ENCODE measurements at places on chromosomes 6 and 20.
A peak's percentile ranks its signal among the peaks of the same experiment; 100 is the strongest.

DNA sequence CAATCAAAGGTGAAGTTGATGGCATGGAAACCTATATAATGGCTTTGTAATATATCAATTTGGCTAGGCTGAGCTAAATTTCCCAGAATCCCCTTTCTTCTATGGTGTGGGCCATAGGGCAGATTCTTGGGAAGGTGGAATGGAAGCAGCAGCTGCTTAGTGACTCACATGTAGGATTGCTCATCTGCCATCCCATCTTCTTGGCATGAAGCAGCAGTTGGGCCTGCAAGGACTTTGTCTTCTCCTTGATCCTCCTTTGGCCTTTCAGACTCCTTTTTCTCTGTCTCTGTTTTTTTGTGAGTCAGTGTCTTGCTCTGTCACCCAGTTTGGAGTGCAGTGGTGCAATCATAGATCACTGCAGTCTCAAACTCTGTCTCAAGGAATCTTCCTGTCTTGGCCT lies 52.6 kb upstream of the CEP162 start:
- no peak for DNase-seq

DNA sequence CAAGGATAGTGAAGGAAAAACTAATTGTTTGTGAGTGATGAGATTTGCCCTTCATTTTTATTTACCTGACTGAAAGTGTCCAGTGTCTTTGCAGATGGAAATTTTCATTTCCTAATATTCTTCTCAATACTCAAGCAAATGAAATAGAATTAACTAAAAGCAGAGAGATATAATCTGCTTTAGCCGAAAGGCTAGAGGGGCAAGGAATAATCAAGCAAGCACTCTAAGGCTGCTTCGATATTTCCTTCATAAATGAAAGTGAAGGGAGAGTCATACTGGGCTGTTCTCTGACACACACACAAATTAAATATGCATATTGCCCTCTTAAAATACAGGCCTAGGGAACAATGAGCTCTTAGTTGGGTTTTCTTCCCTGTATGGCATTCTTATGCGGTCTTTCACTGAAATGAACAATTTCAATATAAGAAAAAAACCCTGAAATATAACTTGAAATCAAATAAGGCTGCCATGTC lies 47.5 kb upstream of the POPDC3 start:
- no peak for DNase-seq

DNA sequence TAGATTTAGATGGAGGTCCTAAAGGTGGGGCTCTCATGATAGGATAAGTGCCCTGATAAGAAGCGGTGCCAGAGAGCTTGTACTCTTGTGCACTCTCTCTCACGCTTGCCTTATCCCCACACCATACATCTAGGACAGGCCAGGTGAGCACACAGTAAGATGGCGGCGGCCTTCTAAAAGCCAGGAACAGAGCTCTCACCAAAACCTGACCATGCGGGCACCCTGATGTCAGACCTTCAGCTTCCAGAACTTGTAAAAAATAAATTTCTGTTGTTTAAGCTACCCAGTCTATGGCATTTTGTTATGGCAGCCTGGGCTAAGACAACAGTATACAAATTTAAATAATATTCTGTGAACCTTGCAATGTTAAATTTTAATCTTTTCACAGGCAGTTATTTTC lies 40.8 kb upstream of the CALHM6 start:
- DNase-seq: no peak

GRCh38 chr20:13276945-13277541 lies 56.0 kb downstream of the ISM1 start:
- no peak for DNase-seq

DNA sequence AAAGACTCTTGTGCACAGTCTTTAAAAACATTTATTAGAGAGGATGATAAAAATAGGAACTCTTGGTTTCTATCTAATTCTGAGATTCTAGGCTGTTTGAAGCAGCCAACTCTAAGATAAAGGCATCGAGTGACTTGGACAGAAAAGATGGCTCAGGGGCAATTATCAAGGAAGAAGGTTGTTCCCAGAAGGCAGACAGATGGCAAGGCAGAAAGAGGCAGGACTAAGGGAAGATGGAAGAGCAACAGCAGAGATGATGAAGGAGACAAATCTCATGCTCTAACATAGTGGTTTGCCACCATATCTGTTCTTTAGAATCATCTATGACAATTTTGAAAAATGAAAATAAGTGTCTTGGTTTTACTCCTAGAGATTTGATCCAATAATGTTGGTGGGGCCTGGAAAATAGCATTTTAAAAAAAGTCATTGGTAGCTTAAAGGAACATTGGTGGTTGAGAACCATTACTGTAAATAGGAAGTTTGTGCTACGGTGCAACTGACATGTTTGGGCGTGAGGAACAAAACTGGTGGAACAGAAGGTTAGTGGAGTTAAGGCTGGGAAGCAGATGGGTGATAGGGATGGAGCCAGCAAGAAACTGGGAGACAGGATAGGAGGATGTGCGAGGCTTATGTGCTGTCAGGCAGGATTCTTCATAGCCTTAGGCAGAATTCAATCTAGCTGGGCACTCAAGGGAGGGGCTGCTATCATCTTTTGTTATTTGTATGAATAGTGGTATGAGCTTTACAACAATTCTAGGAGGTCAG lies 751.1 kb downstream of the DHX35 start:
- no peak for DNase-seq

DNA sequence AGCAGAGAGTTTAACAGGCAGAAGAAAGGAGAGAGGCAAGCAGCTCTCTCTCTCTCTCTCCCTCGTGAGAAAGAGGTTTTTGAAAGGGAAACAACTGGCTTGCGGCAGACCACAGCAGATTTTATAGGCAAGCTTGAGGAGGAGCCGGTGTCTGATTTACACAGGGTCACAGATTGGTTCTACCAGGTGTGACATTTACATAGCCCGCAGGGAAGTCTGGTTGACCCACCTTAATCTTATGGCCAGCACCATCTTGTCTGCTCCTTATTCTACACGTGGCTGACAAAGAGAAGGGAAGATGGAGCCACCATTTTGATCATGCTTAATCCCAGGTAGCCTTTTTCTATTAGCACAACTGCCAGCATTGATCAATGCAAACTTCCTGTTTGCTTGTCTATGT lies 65.4 kb downstream of the OR2J2 start:
- no peak for DNase-seq

DNA sequence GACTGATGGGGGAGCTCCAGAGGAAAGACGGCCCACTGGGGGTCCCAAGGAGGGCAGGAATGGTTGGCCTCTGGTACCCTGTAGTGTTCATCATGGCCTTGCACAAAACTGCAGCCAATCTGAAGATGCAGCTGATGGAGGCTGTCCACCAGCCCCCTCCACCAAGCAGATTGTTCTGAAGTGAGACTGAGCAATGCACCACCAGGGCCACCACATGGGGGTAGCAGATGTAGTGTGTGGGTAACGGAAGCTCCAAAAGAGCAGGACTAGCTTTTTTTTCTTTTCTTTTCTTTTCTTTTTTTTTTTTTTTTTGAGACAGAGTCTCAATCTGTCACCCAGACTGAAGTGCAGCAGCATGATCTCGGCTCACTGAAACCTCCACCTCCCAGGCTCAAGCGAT lies 181.0 kb upstream of the MYLIP start:
- no peak for DNase-seq

DNA sequence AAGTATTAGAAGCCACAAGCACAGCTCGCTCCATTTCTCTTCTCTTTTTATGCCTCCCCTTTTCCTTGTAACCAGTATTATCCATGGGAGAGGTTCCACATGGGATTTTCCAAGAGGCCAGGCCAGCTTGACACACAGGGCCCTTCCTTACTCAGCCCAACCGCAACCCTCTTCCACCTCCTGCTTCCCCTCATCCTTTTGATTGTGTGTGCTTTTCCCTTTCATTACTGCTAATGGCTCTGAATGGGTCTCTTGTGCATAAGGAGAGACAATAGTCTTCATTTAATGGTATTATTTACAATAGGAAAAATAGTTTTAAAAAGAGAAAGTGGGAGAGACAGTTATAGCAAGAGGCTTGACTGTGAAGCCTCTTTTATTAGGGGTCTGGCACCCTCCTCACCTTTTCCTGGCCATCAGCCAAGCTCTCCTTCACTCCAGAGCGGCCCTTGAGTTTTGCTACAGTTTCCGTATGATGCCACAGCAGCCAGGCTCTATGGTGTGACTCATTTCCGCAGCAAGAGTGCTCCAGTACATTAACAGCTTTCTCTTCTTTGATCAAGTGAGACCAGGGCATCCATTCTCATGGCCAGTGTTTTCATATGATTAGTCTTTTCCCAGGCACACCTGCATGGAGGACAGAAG lies 579.5 kb downstream of the TFAP2B start:
- no peak for DNase-seq

DNA sequence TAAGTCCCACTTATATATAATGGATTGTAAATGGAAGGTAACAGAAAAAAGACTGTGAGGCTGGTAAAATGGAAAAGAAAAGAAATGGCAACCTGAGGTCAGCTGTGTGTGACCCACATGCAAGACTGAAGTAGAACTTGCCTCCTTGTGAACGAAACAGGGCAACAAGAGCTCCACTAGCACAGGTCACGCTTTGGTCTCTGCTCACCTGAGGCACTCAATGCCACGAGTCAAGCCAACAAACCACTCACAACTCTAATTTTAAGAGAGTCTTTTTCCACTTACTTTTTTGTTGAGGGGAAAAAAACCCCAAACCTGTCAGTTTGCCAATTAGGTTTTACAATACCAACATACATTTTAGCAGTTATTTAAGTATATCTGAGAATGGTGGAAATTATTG lies 65.2 kb downstream of the PDE10A start:
- no peak for DNase-seq

- DNase-seq: peak; percentile 40
These were observed 667 bp downstream of the STX11 start for GRCh38 chr6:144150710-144151657.

- no peak for DNase-seq
These were observed 72.6 kb upstream of the PLEKHG1 start for GRCh38 chr6:150527100-150527499.

DNA sequence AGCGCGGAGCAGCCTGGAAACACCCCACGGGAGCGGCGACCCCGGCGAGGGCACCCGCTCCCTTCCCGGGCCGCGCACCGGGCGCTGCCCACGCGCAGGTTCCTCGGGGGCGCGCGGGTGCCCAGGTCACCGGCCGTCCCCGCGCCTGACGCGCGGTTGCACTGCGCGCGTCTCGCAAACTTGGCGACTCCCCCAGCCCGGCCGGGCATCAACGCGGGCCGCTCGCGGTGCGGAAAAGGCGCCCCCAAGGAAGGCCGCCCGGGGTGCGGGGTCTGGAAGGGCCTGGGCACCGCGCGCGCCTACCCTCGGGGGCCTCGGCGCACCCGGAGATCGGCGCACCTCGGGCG lies 555 bp upstream of the ZBTB46 start:
- DNase-seq: no peak

- no peak for DNase-seq
These were observed 83.0 kb downstream of the CENPW start for GRCh38 chr6:126422912-126423311.

- DNase-seq: no peak
These were observed 149.6 kb downstream of the LY86 start for GRCh38 chr6:6738108-6738507.

GRCh38 chr6:166415833-166416347 lies 33.1 kb upstream of the MPC1 start:
- DNase-seq: no peak

DNA sequence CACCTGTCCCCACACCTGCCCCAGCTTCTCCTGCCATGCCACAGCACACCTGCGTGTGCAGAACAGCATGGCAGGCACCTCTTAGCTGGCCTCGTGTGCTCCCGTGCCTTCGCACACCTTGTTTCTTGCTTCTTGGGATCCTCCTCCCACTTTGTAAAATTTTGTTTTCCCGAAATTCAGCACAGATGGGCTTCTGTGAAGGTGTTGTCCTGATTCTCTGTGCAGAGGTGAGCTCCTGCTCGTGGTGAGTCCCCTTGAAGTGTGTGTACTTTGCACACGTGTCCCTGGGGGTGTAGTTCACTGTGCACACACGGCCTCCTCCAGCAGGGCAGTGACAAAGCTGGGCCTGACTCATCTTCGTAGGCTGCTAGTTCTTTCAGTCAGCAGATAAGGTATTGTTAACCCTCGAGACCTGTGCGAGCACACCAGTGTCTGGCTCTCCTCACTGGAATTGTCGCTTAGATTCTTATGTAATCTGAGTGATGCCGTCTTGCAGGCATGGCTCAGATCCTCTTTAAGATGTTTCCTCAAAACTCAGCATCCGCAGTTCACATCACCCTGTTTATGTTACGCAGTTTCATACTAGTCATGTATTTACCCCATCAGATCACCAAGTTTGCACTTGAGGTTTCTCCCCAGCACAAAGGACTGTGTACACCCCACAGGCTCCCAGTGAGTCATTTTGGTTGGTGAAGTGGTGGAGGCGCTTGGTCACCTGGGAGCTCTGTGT lies 77.7 kb downstream of the CDYL start:
- DNase-seq: no peak

- DNase-seq: no peak
These were observed 193.5 kb downstream of the UBE3D start for GRCh38 chr6:82872185-82872584.

DNA sequence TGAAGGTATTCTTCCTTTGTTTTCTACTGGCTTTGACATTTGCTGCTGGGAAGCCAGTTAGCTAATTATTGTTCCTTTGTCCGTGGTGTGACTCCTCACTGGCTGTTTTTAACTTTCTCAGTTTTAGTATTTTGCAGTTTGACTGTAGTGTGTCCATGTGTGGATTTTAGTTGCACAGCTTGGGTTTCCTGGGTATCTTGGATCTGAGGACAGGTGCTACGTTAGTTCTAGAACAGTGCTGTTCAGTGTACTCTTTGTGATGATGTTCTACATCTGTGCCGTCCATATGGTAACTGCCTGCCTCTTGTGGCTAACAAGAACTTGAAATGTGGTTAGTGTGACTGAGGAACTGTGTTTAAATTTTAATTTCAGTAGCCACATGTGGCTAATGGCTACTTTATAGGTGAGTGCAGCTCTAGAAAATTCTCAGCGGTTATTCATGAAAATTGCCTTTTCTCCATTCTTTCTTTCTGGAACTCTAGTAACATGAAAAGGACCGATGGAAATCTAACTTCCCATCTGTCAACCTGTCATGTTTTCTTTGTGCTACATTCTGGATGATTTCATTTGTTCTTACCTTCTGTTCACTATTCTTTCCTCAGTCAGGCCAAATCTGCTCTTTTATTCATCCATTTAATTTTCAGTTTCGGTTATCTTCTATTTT lies 7.4 kb downstream of the SNX9 start:
- DNase-seq: no peak

DNA sequence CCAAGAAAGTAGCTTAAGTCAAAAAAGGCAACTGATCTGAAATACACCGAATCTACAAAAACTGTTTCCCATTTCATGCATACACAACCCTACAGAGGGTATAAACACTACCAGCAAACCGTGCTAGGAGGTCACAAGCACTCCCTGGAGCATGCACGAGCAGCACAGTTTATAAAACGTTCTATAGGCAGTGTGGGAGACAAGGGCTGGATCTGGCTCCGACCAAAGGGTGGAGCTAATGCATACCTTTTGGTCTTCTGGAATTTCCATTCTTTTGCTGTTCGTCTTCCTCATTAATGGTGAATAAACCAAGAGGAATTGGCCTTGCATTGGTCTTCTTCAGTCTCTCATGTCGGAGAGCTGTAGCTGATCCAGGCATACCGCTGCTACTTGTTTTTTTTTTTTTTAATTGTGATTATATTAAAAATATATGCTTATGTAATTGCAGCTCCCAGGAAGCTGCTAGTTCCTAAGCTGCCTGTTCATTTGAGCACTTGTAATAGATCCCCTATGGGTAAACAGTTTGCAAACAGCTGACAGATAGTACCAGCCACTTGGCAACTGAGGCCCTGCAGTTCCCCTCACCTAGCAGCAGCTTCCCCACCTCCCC lies 24.5 kb downstream of the MAP7 start:
- no peak for DNase-seq
